Calu3 (cell line): ENCODE measurements at places on chromosomes 4 and X. TPM values are rescaled to one million over a fixed set of nuclear protein-coding genes. Genes with fewer than 3 reads are reported as not detected.

The GAGE1 gene
- not detected in 2 replicates for total RNA-seq

The ANXA5 gene
- 246 and 273 TPM in 2 replicates for total RNA-seq

The NSG1 gene
- not detected in 2 replicates for total RNA-seq

The ADRA2C gene
- 2.4 and 3.4 TPM in 2 replicates for total RNA-seq

DNA sequence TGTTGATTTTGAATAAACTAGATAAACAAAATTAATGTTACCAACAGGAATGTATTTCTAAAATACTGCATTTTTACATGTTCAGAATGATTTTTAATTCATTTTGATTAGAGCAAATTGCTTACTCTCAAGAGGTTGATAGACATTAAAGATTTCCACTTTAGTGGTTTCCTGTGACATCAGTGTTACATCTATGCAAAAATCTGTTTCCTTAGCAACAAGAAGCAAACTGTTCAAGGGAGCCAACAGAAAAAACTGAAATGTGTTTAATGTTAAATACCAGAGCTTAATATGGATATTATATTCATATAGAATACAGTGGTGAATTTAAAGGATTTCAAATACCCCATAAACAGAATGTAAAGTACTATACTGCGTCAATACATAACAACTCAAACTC is 277.8 kb downstream of the GABRG1 start:
- DNase-seq = no peak

DNA sequence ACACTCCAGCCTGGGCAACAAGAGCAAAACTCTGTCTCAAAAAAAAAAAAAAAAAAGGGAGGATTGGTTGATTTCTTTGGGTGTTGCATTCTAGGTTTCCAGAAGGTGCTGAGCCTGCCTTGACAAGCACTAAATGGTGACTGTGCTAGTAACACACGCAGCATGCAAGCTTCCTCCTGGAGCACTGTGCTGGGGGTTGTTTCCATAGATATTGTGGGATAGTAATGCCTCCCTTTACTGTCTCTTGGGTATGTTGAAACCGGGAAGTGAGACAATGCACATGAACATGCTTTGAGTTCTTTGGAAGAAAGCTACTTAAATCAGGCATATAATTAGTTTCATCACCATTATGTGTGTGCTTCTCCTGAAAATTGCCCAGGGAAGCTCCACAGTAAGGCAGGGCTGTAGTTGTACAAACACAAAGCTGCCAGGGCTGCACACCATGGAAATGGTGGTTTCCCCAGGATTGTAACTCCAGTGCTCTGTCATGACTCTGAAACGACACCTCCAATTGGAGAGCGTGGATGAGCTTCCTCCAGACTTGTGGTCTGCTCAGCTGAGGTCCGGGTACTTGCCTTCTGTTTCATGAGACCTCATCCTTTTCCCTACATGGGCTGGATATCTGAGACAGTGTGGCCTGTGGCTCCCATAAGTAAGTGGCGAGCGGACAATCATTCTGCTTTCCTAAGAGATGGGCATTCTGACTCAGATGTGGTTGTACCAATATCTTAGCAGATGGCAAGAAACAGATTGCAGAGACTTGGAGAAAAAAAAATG is 31.5 kb upstream of the STOX2 start:
- no peak for DNase-seq

GRCh38 chr4:7819446-7819845 is 120.2 kb downstream of the AFAP1 start:
- DNase-seq = no peak

DNA sequence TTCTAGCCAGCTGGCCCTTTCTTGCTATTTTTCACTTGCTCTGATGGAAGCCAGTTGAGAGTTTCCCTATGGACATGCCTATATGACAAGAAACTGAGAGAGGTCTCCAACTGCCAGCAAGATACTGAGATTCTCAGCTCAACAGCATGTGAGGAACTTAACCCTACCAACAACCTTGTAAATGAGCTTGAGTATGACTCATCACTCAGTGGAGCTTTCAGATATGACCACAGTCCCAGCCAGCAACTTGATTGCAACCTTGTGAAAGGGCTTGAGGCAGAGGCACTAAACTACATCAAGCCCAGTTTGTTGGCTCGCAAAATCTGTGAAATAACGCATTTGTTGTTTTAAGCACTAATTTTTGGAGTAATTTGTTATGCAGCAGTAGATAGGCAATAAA is 175.8 kb downstream of the COMMD8 start:
- DNase-seq = no peak

DNA sequence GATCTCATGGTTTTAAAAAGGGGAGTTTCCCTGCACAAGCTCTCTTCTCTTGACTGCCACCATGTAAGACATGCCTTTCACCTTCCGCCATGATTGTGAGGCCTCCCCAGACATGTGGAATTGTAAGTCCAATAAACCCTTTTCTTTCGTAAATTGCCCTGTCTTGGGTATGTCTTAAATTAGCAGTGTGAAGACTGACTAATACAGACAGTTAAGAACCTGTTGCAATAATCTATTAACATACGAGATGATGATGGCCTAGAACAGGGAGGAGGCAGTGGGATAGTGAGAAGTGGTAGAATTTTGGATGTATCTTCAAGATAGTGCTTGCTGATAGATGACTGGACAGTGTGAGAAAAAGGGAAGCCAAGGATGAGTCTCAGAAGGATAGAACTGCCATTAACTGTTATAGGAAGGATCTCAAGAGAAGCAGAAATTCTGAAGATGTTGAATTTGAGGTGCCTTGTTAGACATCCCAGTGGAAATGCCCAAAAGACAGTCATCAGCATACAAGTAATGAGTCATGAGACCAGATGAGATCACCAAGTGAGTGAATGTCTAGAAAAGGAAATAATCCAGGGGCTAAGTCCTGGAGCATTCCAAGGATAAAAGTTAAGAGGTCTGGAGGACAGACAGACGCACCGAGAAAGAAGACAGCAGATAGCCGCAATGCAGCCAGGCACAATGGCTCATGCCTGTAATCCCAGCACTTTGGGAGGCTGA is 38.8 kb upstream of the UGDH start:
- no peak for DNase-seq

DNA sequence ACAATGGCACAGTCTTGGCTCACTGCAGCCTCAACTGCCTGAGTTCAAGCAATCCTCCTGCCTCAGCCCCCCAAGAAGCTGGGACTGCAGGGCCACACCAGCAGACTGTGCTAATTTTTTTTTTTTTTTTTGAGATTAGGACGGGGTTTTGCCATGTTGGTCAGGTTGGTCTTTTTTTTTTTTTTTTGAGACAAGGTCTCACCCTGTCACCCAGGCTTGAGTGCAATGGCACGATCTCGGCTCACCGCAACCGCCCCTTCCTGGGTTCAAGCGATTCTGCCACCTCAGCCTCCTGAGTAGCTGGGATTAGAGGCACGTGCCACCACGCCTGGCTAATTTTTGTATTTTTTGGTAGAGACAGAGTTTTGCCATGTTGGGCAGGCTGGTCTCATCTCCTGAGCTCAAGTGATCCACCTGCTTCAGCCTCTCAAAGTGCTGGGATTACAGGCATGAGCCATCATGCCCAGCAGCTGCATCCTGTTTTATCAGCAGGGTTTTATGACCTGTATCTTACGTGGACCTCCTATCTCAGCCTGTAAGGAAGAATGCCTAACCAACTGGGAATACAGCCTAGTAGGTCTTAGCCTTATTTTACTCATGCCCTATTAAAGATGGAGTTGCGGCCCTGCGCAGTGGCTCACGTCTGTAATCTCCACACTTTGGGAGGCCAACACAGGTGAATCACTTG is 13.2 kb upstream of the MRPL1 start:
- no peak for DNase-seq

DNA sequence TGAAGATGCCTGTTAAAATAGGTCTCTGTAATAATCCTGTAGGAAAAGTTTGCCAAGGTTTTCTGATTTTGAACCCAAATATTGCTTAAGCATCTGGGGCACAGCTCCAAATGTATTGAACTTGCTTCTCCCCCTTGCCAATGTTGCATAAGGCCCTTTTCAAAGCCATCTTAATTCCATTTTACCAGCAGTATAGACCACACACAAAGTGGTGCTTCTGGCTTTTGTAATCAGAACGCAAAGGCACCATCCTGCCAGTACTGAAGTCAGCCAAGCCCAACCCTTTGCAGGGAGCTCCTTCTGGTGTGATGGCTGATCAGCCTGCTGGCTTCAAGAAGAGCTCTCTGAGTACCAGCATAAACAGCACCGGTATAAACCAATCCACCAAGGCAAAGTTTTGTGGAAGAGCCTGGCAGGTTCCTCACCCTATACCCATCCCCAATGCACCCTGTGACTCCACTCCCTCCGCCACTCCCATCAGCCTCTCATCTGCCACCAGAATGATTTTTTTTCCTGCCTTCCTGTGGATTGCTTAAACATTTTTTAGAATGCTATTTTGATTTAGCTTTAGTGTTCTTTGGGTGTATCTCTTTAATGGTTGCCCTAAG is 39.2 kb upstream of the USP9X start:
- DNase-seq = no peak

GRCh38 chr4:56052481-56052880 is 103.7 kb downstream of the CEP135 start:
- DNase-seq = no peak

- no peak for DNase-seq
Measured at GRCh38 chr4:8338351-8338961, 68.9 kb downstream of the HTRA3 start.
